Dorsolateral prefrontal cortex (tissue), 122 donors: ENCODE measurements at places on chromosomes 3 and 15. TPM values are rescaled to one million over a fixed set of nuclear protein-coding genes. Genes with fewer than 3 reads are reported as not detected.

Gene COLQ
- total RNA-seq, result 14.4 TPM

Gene SLC28A1
- total RNA-seq, result not detected

Gene NPAP1
- total RNA-seq, result 1.6 TPM

Gene CEP97
- 29.0 TPM for total RNA-seq

Gene REC114
- not detected for total RNA-seq

Gene PRSS50
- not detected for total RNA-seq

Gene TIMP4
- total RNA-seq, result 4.3 TPM

Gene CHRD
- total RNA-seq, result 70.6 TPM

Gene FOXB1
- total RNA-seq, result not detected

Gene FBLN2
- 3.9 TPM for total RNA-seq

Gene LRTM1
- total RNA-seq, result not detected

Gene TOPBP1
- total RNA-seq, result 24.2 TPM

Gene CHCHD6
- total RNA-seq, result 40.4 TPM

Gene AGBL1
- total RNA-seq, result 0.99 TPM

Gene DNASE1L3
- total RNA-seq, result not detected

Gene TRAK1
- total RNA-seq, result 71.4 TPM

Gene FBXO40
- 2.0 TPM for total RNA-seq

Gene SLC12A8
- 10.3 TPM for total RNA-seq

Gene GRK7
- not detected for total RNA-seq

Gene PRTG
- total RNA-seq, result 3.7 TPM

Gene RETNLB
- not detected for total RNA-seq

Gene CCDC33
- not detected for total RNA-seq

Gene FRMD5
- 43.7 TPM for total RNA-seq

Gene ALG1L2
- total RNA-seq, result 3.9 TPM

Gene TYRO3
- 220 TPM for total RNA-seq

Gene TRIM42
- total RNA-seq, result not detected

Gene IMPG2
- 0.46 TPM for total RNA-seq

Gene NR2E3
- not detected for total RNA-seq

Gene CHST2
- 30.9 TPM for total RNA-seq

Gene APPL1
- total RNA-seq, result 53.6 TPM

Gene CCDC80
- 6.3 TPM for total RNA-seq

Gene PPP1R14D
- not detected for total RNA-seq

Gene EFCAB12
- total RNA-seq, result 4.7 TPM

Gene DPH6
- total RNA-seq, result 9.4 TPM

Gene DUOX1
- 1.2 TPM for total RNA-seq
